ENCODE measurements at places on chromosomes 11 and 22.

GRCh38 chr11:36509201-36509639, 852 bp downstream of the TRAF6 start:
- DNase-seq: no peak

DNA sequence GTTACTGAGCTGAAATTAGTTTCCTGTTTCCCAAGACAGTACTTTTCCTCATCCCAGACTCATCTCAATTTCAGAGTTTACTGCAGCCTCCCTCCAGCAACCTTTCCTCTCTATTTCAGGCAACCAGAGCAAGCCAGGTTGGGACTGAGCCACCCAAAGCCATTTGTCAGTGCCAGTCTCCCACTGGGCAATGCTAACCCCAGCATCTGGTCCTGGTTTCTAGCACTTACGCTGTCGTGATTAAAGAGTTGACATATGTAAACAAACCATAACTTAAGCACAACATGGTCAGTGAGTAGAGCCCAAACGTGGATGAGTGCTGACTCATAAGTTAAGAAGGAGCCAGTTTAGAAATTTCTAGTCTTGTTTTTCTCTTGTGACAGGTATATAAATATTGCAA, 119.6 kb upstream of the BLID start:
- DNase-seq: no peak

GRCh38 chr22:17549655-17550054, 13.6 kb upstream of the SLC25A18 start:
- DNase-seq: no peak

DNA sequence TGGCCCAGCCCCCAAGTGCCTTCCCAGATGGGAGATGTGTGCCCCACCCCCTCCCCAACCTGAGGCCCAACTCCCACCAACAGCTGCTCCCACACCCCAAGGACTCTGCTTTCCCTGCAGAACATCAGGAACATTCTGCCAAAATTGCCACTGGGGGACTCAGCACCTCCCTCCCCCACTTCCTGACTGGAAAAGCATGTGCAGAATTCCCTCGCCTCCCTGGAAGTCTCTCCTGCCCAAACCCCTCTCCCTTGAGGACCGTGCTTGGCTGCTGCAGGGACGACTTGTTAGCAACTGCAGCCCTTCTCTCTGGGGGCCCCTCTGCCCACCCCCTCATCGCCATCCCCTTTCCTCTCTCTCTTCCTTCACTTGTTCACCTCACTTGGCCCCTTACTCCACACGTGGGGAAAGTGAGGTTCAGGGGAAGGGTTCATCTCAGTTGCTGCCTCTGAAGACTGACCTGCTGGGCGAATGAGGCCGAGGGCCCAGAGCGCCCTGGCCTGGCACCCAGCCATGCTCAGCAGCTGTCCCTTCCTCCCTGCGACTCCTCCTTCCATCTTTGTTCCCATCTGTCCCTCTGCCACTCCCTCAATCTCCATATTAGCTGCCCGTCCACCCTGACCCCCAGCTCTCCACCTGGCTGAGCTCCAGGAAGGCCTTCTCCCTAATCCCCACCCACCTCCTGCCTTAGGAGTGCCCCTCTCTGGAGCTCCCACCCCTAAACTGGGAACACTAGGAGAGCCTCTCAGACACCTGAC, 105.1 kb downstream of the CHST1 start:
- no peak for DNase-seq

DNA sequence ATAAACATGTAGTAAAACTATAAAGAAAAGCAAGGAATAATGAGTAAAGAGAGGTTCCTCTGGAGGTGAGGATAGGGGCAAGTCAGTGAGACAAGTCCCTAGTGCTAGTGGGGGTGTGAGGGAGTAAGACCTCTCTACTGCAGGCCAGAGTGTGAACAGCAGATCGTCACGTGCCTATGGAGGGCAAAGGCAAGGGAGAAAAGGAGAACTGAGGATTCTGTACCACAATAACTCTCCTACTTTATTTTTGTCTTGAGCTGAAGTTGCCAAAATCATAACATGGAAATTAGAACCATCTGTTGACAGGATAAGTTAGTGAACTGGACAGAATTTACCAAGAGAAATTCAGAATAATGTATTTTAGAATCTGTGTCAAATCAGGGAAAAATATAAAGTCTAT, 77.6 kb downstream of the ENTHD1 start:
- no peak for DNase-seq

DNA sequence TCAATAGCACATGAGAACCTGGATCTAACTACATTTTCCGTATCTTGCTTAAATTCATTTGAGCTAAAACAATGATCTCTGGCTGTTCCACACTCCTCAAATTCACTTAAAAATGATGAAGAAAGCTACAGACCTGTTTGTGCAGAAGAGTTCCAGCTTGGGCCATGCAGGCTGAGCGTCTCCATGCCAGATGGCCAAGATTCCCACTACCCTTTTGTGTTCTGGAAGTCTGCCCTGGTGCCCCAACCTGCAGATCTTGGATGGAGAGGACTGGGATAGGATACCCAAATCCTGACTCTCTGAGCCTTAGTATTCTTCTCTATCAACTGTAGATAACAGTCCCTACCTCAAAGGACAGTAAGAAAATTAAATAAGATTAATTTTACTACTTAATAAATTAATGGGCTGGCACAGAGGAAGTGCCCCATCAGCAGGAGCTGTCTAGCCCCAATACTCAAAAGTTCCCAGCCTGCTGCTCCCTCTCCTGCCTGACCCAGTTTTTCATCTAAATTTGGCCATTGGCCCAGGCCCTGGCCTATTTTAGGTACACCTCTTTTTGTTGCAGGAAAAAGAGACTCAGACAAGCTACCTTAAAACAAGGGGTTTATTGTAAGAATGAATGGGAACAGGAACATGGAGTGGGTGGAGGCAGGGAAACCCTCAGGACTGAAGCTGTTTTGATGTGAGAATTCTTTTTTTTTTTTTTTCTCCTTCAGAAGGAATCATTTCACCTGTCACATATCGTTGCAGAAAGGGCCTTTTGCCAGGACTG, 81.4 kb upstream of the GRK3 start:
- DNase-seq: no peak

GRCh38 chr11:4865855-4866254, 15.8 kb upstream of the OR51T1 start:
- DNase-seq: no peak

DNA sequence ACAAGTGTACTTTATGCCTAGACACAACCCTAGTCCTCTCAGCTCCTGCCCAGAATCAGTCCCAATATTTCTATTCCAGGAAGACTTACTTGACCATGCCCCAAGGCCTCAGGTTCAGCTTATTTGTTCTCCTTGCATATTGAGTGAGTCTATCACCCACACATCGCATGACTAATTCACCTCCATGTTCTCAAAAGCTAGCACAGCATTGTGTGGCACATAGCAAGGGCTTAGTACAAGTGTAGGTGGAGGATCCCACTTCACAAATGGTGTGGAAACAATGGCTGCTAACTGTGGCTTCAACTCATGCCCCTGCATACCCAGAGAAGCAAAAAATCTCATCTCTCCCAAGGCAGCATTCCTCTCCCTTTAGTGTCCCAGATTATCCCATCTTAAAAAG, 602.6 kb upstream of the API5 start:
- no peak for DNase-seq

DNA sequence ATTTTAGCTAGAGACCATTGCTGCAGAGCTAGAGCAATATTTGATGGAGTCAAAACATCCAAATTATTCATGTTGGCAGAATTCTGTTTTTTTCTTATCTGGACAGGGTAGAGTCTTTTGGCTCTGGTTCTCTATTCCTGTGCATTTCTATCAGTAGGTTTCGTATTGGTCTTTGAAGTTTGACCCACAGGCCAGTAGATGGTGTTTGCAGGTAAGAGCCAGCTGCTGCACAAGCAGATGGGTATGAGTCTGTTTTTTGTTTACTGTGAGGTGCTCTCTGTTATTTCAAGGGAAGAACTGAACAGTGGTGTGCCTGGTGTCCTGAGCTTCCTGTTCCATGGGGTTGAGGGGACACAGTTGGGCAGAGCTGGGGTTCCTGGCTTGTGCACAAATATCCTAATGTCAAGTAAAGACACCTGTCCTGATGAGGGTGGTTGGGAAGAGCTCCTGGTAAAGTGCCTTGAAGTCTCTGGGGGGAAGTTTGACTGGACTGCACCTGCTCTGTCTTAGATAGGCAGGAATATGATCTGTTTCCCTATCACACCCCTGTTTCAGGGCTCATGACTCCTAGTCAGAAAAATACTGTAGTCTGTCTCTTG, 34.0 kb upstream of the SLC22A25 start:
- no peak for DNase-seq

GRCh38 chr11:90447618-90448017, 224.8 kb upstream of the CHORDC1 start:
- DNase-seq: no peak

DNA sequence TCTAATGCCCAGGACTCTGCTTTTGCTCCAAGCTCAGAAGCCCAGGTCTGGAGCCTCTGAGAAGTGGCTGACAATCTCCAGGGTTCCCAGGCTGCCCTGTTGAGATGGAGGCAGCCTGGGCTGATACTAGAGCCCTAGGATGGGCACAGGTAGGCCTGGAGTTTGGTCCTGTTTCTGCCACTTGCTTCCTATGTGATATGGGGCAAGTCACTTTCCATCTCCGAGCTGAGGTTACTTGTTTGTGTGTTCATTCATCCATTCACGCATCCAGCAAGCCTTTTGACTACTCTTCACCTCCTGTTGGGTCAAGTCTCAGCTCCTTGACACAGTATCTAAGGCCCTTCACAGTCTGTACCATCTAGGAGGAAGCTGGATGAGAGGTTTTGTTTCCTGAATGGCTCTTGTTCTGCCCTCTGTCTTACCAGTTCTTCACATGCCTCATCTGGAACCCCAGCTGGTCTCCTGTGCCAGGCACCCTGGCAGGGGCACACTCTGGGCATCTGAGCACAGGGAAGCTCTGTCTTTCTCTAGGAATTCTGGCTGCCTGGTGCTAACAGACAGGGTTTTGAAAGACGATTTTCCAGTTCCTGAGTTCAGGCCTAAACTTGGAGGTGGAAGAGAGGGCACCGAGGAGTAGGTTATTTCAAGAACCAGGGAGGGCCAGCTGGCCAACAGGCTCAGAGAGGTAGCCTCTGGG, 53.2 kb upstream of the AMPD3 start:
- DNase-seq: no peak

GRCh38 chr11:114081641-114082414, 22.3 kb downstream of the ZBTB16 start:
- DNase-seq: no peak

DNA sequence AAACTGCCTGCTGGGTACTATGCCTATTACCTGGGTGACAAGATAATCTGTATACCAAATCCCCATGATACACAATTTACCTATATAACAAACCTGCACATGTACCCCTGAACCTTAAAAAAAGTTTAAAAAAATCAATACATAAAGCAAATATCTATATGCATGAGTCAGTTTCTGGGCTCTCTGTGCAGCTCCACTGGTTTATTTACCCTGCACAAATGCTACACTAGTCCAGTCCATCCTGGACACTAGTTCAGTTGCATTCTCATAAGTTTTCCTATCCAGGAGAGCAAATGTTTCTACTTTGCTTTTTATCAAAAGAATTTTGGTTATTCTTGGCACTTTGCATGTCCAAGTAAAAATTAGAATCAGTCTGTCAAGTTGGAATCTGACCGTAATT, 99.8 kb upstream of the OLFML1 start:
- DNase-seq: no peak

GRCh38 chr11:61618978-61619377, 38.1 kb upstream of the SYT7 start:
- DNase-seq: no peak

DNA sequence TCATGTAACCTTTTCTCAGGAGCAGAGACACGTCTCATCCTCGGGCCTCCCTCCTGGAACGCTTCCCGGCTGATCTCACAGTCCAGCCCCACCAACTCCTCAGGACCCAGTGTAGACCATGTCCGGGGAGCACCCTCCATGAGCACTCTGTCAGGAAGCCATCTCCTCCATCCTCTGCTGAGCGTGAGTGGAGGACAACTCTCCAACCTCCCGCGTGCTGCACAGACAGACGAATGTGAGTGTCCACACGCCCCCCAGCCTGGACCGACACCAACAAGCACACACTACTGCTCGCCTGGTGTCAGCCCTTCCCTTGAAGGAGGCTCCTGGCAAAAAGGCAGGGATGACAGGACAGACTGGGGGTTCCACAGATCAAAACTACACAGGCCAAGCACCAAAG, 86.6 kb downstream of the SHANK2 start:
- DNase-seq: no peak

GRCh38 chr22:41280065-41280464, 5.9 kb downstream of the RANGAP1 start:
- no peak for DNase-seq

- no peak for DNase-seq
Observed at GRCh38 chr11:69634069-69634468, 6.9 kb upstream of the CCND1 start.

DNA sequence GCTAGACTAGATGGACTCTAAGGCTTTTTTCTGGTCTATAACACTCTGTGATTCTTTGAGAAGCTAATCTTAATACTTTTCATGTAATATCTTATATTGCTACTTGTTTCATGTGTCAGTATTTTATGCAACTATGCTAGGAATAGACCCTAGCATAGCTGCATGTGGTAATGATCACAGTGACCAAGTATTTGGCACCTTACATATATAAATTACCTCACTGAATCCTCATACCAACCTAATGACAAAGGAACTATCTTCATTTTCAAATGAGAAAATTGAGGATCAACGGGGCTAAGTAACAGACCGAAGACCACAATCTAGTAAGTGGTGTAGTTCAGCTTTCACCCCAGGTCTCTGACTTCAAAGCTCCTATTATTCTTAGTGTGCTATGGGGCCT, 327.3 kb upstream of the PITPNB start:
- DNase-seq: no peak

DNA sequence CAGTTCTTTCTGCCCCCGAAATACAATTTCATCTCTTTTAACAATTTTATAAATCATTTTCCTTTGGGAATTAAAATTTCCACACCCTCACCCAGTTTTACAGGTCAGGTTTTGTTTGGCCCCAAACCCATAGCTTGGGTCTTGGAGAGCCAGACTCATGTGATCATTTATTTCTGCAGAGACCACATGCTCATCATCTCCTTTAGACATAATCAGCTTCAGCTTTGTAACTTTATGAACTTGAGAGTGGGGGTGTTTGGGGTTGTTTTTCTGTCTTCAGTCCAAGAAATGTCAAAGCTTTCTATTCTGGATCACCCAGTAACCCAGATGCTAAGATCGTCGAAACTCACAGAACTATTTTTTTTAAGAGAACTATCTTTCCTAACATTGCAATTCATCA, 70.9 kb downstream of the DBX1 start:
- no peak for DNase-seq

DNA sequence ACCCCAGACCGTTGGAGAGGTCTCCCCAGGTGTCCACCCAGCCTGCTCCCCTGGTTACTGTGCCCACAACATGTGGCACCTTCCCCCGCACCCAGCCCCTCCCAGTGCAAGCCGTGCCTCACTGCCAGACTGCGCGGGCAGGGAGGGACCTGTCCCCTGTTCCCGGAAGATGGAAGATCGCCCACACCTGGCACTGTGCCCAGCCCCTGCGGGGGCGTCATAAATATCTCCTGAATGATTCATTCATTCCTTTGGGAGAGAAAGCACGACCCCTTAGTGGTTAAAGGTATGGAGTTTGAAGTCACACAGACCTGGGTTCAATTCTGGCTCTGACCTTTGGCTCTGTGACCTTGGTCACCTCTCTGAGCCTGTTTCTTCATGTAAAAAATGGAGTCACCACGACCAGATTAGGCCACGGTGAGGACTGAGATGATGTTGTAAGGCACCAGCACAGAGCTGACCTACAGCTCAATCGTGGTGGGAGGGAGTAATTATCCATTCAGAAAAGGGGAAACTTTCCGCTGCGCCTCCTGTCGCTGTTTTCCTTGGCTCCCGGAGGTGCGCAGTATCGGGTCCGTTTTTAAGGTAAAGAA, 497 bp upstream of the SYT12 start:
- no peak for DNase-seq
